ENCODE measurements at places on chromosomes 7 and 10.

GRCh38 chr10:115760131-115760530 lies 512.9 kb downstream of the GFRA1 start:
- H3K36me3 ChIP-seq: no peaks in the 10 kb centered on the region
- peaks cover 2% of the 10 kb centered on the region for H3K27me3 ChIP-seq
- no peak for DNase-seq

DNA sequence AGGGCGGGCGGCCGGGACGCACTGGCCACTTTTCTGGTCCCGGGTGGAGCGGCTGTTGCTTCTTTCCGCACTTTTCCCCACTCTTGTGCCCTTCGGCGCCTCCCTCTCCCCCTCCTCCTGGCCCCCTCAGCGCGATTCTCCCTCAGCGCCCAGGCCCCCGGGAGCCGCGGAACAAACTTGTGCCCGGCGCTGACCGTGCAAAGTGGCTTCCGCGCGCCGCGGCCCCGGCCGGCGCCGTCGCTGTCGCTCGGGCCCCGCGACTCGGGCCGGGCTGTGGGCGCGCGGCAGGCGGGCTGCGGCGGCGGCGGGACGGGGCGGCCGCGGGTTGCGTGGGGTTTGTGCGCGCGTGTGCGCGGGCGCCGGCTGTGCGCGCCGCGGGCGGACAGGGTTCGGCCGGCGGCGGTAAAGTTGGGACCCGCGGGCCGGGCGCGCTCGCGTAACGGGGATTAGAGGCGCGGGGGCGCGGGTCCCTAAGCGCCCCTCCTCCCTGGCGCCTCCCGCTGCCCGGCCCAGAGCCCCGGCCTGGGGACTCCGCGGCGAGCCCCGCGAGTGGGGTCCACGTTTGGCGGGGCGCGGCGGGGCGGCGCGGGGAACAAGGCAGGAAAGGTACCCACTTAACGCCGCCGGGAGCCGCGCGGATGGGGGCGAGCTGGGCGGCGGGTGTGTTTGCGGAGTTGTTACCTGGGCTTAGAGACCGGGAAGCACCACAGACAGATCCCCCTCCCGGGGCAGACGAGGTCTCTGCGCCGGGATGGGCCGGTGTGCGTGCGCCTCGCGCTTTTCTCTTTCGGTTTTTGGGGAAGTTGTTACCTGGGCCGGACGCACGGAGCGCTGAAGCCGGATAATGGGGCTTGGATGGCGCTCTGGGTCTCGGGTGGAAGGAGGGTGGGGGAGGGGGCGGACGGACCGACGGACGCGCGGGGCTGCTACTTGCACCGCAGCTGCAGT lies 860 bp downstream of the ZEB1 start:
- no peak for DNase-seq
- H3K36me3 ChIP-seq: no peaks in the 10 kb centered on the region
- H3K4me3 ChIP-seq: peak overlapping the region; percentile 96
- H3K27me3 ChIP-seq: peaks cover 44% of the 10 kb centered on the region
- no peak overlapping the region for H3K27ac ChIP-seq
- H3K4me1 ChIP-seq: peaks cover 8% of the 10 kb centered on the region

- H3K27me3 ChIP-seq: no peaks in the 10 kb centered on the region
- H3K4me3 ChIP-seq: no peak overlapping the region
- no peak overlapping the region for H3K27ac ChIP-seq
- no peaks in the 10 kb centered on the region for H3K36me3 ChIP-seq
- peaks cover 21% of the 10 kb centered on the region for H3K4me1 ChIP-seq
Observed at GRCh38 chr7:121023194-121023593, 34.7 kb downstream of the CPED1 start.

DNA sequence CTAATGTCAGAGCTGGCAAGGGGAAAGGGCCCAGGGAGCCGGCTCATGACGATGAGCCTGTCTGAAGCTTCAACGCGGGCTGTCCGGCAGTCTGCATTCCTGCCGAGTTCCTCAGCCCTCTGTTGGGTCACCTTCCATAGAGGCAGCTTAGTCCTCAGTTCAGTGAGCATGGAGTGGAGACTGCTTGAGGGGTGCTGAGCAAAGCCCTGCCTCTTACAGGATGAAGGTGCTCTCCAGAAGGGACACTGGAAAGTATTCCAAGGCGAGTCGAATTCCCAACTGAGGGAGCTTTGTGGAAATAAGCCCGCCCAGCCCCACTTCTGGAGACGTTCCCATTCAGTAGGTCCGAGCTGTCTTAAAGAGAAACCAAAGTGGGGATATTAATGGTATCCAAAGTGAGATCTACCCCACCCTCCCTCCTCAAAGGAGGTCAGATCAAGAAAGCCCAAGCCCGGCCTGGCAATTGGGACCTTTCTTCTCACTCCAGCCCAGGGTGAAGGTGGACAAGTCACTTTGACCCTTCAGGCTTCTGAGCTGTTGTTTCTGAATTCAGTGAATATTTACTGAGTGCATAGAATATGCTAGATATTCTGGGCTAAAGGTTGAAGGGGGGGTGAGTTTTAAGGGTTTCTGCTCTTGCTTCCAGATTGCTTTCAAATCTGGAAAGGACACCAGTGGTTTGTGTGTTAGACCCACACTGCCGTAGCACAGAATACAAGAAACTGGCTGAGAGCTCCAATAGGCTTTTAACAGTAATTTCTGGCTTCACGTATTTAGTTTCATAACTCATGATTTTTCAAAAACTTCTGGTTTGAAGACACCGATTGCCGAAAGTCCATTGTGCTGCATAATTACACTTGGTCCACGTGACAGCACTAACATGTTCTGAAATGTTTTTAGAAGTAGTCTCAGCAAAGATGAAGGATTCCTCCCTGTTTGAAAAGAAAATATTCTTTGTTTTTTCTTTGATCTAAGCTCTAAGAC lies 3.5 kb downstream of the EGFR start:
- H3K4me1 ChIP-seq: peaks cover 50% of the 10 kb centered on the region
- no peaks in the 10 kb centered on the region for H3K27me3 ChIP-seq
- H3K36me3 ChIP-seq: peaks cover 79% of the 10 kb centered on the region
- peak overlapping the region; percentile 94 for H3K27ac ChIP-seq
- H3K4me3 ChIP-seq: peak overlapping the region; percentile 95

GRCh38 chr7:159028508-159029401 lies 115.9 kb downstream of the VIPR2 start:
- no peak overlapping the region for H3K27ac ChIP-seq
- peaks cover 4% of the 10 kb centered on the region for H3K4me1 ChIP-seq
- H3K4me3 ChIP-seq: no peak overlapping the region
- no peaks in the 10 kb centered on the region for H3K36me3 ChIP-seq
- no peak for DNase-seq

DNA sequence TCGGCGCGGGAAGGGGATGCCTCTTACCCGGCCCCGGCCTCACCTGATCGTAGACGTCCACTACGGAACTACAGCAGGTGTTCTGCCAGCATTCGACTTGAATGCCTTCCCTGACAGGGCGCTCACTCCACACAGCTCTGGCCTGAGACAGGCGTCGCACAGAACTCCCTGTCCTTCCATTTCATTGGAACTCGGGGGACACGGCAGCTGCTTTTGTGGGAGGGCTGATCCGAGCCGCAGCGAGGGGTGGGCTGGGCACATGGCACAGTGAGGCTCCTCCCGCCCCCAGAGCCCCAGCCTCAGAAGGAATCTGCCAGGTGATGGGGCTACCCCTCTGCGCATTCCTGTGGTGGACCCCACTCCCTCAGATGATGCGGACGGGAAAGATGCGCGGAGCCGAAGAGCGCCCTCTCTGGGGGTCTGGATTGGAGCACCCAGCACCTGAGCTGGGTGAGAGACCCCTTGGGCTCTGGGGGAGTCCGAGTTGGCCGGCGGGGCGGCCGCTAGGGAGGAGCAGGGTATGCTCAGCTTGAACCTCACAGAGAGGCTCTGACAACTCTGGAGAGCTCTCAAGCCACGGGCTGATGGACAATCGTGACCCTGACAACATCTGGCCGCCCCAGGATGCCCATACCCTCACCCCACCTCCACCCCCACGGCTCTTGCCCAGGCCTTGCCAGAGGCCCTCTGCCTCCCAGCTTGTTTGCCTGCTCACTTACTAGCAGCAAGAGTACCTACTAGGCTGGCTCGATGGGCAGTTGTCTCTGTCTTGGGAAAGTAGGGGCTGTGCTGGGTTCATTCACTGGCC lies 36.6 kb downstream of the RASGEF1A start:
- no peak overlapping the region for H3K27ac ChIP-seq
- H3K27me3 ChIP-seq: peaks cover 25% of the 10 kb centered on the region
- no peak for DNase-seq
- no peaks in the 10 kb centered on the region for H3K4me1 ChIP-seq

DNA sequence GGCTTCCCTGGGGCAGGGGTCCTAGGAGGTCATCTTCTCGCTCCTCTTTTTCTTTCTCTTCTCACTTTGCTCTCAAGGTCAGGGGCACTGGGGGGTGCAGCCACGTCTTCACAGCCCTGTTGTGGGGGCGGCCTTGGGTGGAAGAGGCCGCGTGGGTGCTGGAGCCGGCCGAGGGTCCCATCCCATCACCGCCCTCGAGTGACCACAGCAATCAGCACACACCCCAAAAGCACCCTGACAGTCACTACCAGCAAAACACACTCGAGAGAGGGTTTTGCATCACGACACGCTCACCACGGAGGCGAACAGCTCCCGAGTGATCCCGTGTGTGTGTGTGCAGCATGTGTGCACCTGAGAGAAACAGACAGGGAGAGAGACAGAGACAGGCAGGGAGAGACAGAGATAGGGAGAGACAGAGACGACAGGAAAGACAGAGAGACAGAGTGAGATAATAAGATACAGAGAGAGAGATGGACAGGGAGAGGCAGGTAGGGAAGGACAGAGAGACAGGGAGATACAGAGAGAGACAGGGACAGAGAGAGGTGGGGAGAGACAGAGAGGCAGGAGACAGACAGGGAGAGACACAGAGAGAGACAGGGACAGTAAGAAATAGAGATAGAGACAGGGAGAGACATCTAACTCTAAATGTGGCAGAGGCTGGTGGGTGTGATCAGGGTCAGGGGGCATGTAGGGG lies 100.9 kb downstream of the WDR37 start:
- DNase-seq: no peak
- no peak overlapping the region for H3K4me3 ChIP-seq
- no peaks in the 10 kb centered on the region for H3K4me1 ChIP-seq

DNA sequence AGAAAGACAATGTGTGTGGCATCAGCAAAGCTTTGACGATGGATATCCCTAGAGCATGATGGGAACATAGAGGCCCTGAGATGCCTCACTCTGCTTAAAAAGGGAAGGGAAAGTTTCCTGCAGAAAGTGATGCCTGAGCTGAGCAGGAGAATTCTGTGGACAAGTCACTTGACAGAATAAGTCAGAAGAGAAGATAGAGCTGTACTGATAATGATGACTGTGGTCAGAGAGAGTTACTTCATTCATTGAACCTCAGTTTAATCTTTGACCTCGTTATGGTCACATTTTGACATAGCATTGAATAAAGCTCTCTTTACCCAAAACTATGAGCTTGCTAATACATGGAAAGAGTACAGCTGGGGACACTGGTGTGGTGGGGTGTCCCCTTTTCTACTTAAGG lies 7.6 kb downstream of the CUBN start:
- no peaks in the 10 kb centered on the region for H3K4me1 ChIP-seq
- H3K27ac ChIP-seq: no peak overlapping the region
- H3K27me3 ChIP-seq: no peaks in the 10 kb centered on the region
- DNase-seq: no peak
- H3K4me3 ChIP-seq: no peak overlapping the region
